Stimulated activated CD8-positive, alpha-beta memory T cell treated with anti-CD3 and anti-CD28 coated beads, Interleukin-7, amount 100 ng/mL, for 1 hour (primary cell): ENCODE measurements at places on chromosomes 2 and 18.

- no peak for DNase-seq
Measured at GRCh38 chr2:10252661-10253060, 50.0 kb upstream of the HPCAL1 start.

- DNase-seq, result no peak
Measured at GRCh38 chr2:69933839-69934613, 19.1 kb downstream of the MXD1 start.

DNA sequence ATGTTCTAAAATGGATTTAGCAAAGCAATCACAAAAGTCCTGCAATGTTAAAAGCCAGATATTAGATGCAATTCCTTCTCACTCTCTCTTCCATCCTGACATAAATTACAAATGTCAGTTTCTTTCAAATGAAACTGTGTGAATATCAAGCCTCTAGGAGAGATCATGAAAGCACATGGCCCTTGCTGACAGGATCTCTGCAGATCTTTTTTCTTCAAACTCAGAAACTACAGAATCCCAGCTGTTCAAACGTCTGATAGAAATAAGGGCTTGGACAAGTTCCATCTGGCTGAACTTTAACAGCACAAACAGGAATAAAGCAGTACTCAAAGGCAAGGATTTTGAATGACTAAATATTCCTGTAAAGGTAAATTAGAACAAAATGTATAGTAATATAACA lies 47.6 kb downstream of the PDE1A start:
- no peak for DNase-seq

DNA sequence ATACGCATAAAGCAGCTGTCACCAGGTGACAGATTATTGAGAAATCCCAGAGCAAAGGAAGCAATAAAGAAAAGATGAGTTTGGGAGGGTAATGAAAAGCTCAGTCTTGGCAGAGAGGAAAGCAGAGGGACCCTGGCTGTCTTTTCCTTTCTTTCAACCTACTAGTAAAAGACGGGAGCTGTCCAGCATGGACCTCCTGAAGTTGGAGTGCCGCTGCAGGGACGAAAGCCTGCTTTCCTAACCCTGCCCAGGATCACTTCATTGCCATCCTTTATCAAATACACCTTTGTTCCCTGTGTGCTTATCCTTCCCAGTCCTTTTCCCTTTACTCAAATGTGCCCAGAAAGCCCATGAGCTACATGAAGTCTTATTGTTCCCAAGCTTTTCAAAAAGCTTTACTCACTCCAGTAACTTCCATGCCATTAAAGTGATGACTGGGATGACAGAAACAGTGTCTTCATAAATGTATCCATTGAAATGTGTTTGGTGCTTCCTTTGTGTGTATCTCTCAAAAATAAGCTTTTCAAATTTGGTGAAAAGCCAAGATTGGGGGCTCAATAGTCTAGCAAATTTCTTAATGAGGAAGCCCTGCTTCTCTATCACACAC lies 3.7 kb upstream of the SPR start:
- no peak for DNase-seq

- DNase-seq, result no peak
Measured at GRCh38 chr2:158668001-158668765, 126.9 kb upstream of the DAPL1 start.

DNA sequence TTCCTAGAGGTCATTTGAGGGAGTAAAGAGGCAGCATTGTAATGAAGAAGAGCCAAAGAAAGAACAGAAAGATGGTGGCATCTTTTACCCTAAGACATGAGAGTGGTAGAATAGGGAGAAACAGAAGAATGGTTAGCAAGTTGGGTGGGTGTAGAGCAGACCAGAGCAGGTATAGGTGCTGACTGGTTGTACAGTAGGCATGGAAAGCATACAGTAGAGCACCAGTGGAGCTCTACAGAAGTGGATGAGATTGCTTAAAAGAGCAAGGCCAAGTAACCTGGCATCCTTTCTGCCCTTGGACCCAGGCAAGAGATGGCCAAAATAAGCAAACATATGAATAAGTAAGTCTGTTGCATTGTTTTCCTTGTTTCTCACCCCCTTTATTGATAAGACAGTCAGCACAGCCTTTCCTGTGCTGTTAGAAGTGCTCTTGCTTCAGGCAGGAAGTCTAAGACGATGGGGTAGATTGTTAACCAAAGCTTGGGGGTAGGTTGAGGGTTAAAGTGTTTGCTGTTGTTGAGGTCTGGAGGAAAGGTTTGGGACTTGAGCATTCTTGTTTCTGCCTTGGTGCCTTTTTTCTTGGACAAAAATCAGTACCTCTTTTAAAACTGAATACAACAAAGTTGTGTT lies 76.9 kb downstream of the DIS3L2 start:
- DNase-seq, result no peak

DNA sequence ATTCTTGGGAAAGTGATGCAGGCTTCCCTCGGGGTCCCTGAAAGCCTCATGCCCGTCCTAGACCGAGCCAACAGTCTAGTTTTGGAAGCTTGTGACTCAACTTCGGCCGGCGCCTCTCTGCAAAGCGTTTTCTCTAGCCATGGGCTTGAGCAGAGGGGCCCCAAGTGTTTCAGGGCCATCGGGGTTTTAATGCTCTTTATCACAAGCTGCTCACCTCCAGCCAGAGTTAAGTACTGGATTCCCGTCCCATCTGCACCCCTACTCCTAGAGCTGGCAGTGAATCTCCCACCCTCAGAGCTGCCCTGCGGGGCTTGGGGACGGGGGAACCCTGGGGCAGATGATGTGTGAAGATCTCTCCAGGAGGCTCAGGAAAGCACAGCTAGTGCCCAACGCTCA lies 7.3 kb downstream of the RAX start:
- no peak for DNase-seq

DNA sequence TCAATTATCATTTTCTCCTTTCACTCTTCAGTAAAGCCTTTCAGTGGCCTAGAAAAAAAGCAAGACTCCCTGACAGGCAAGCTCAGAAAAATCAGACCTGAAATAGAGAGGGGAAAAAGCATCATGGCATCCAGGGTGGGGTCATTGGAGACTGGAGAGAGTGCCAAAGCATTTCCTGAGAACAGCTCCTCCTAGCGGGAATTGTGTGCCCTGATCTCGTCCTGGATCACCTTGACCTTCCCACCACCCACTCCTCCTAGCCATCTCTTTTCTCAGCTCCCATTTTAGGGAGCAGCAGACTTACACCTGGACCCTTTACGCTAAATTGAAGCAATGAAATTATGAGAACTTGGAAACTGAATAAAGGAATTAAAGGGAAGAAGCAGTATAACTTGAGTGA lies 176.6 kb downstream of the VWC2L start:
- DNase-seq, result no peak

DNA sequence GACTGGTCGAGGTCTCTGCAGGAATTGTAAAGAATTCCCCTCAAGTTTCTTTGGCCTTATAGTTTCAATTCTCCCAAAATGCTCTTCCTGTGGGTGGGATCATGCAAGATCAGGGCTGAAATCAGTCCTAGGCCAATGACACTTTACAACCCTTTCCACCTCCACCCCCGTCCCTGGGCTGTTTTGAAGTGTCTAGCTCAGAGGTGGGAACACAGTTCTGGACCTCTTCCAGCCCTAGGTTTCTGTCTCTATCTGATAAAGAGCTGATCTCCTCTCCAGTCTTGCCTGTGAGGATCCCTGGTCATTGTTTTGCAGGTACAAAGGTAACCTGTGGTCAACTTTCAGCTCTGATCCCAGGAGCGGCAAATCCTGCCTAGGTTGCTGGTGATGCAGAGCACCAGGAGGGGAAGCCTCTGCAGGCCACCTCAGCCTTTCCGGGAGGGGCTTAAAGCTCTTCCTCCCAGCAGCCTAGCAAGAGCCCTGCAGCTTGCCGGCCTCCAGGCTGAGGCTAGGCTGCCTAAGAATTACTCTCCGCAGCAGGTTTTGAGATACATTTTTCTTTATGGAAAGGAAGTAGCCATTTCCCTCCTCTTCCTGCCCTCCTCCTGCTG lies 69.8 kb upstream of the WIPF1 start:
- DNase-seq, result no peak

GRCh38 chr2:113203901-113204519 lies 30.2 kb downstream of the PSD4 start:
- peak; percentile 50 for DNase-seq

GRCh38 chr2:206125901-206126300 lies 33.3 kb downstream of the NDUFS1 start:
- no peak for DNase-seq

DNA sequence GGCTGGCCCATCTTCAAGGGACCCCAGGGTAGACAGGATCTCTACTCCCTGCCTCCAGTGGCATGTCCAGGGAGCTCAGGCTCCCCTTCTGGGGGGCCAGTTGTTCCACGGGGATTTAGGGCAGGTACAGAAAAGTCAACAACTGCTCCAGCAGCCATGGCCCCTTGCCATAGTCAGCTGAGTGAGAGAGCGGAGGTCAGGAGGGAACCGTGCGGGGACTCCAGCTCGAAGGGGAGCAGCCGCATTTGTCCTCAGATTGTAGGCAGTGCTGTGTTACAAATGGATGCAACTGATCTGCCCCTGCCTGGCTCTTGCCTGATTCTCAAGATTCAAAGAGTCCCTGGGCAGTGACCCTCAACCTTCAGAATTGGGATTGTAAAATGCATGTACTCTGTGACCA lies 49.9 kb downstream of the ITGB1BP1 start:
- DNase-seq, result no peak

GRCh38 chr2:238167761-238168160 lies 9.0 kb downstream of the ERFE start:
- no peak for DNase-seq

GRCh38 chr2:105904938-105905337 lies 160.2 kb downstream of the NCK2 start:
- no peak for DNase-seq
